HTR-8/SVneo (cell line): ENCODE measurements at places on chromosomes 12 and 14.
A peak's percentile ranks its signal among the peaks of the same experiment; 100 is the strongest.

DNA sequence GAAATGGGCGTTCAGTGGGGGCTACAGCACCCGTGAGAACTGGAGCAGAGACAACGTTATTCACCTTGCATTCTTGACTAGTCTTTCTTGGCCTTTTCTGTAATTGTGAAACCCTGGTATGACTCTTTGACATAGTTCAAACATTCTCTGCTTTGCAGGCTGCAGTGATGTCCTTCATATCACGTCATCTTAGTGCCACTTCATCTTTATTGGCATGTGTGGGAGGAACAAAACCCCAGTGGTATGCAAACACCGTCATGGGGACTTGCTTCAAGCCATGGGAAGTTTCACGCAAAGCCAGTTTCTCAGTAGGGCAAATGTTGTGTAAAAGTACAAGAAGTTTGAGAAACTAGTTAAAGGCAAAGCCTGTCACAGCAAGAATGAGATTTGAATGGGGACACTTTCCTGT is 20.2 kb upstream of the DUSP16 start:
- DNase-seq: peak; percentile 38

GRCh38 chr14:93034671-93034994 is 81.1 kb downstream of the ITPK1 start:
- no peak for DNase-seq

GRCh38 chr14:99401211-99401610 is 79.4 kb downstream of the SETD3 start:
- DNase-seq: no peak

DNA sequence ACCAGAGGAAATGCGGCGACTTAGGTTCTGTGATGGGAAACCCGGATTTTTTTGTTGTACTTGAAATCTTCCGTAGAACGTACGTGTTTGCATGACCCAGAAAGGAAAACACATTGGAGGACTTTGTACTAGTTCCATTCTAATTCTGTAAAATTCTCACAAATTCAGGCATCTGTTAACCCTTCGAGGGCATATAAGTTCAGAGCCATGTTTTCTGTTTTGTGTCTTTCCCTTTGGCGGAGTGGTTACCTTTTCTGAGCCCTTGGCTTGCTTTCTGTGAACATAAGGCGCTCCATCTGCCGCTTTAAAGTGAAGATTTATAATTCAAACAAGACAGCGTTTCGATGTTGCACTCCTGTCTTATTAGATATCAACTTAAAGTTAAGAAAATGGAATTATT is 34.2 kb downstream of the BICD1 start:
- DNase-seq: no peak

- no peak for DNase-seq
Measured at GRCh38 chr12:57063991-57064685, 14.2 kb upstream of the MYO1A start.

DNA sequence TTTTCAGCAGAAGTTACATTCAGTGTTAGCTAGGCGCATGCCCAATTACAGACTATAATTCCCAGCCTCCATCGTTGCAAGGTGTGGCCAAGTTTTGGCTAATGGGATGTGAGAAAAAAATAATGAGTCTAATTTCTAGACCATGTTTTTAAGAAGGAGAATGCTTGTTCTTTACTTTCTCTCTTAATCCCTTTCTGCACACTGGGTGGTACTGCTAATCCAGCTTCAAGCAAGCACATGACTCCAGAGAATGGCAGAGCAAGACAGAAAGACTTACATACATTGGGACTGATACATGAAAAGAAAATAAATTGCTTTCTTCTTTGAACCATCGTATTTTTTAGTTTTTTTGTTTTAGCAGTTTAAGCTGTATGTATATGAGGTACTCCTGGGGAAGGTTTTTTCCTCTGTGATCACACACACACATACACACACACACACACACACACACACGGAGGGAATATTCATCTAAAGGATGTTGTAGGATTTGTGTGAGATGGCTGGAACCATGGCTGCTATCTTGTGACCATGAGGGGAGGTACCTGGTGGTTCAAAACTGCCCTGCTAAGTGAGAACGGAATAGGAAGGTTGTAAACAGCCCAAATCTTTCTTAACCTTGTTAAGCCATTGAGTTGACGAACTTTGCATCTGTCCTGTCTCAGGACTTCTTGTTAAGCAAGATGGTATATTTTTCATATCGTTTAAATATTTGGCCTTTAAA is 34.3 kb upstream of the LTA4H start:
- no peak for DNase-seq

- no peak for DNase-seq
Measured at GRCh38 chr14:42391146-42391834, 784.6 kb downstream of the LRFN5 start.

GRCh38 chr12:85814741-85815140 is 21.5 kb downstream of the RASSF9 start:
- no peak for DNase-seq
